Neural progenitor cell (in vitro differentiated cells): ENCODE measurements at places on chromosomes 5 and 9. TPM values are rescaled to one million over a fixed set of nuclear protein-coding genes. Genes with fewer than 3 reads are reported as not detected.

- no peaks in the 10 kb centered on the region for H3K27me3 ChIP-seq
- no peak overlapping the region for H3K27ac ChIP-seq
- DNase-seq: no peak
- no peak overlapping the region for H3K4me3 ChIP-seq
- peaks cover 5% of the 10 kb centered on the region for H3K36me3 ChIP-seq
- no peaks in the 10 kb centered on the region for H3K4me1 ChIP-seq
These were observed 34.8 kb downstream of the NADK2 start for GRCh38 chr5:36206913-36207312.

- no peak overlapping the region for H3K4me3 ChIP-seq
- DNase-seq: peak; percentile 15
- no peaks in the 10 kb centered on the region for H3K4me1 ChIP-seq
- no peaks in the 10 kb centered on the region for H3K27me3 ChIP-seq
These were observed 71.3 kb downstream of the KDM4C start for GRCh38 chr9:6829027-6829426.

GRCh38 chr9:547314-547713 lies 294.2 kb upstream of the DMRT1 start:
- no peaks in the 10 kb centered on the region for H3K36me3 ChIP-seq
- no peak overlapping the region for H3K27ac ChIP-seq
- H3K4me1 ChIP-seq: peaks cover 8% of the 10 kb centered on the region
- H3K4me3 ChIP-seq: no peak overlapping the region

DNA sequence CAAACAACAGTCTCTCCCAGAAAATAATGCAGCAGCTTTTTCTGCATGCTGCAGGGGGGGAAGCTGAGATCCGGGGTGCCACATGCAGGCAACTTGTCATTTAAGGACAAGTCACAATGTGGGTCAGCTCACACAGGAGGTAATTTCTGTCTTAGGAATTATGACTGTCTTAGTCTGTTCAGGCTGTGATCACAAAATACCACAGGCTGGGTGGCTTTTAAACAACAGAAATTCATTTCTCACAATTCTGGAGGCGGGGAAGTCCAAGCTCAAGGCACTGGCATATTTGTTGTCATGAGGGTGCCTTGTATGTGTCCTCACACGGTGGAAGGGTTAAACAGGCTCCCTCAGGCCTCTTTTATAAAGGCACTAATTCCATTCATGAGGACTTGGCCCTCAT lies 127.7 kb downstream of the DIRAS2 start:
- no peaks in the 10 kb centered on the region for H3K36me3 ChIP-seq
- no peak overlapping the region for H3K27ac ChIP-seq
- H3K4me3 ChIP-seq: no peak overlapping the region
- no peaks in the 10 kb centered on the region for H3K4me1 ChIP-seq
- no peak for DNase-seq
- H3K27me3 ChIP-seq: no peaks in the 10 kb centered on the region

- H3K4me3 ChIP-seq: no peak overlapping the region
- DNase-seq: no peak
- H3K27ac ChIP-seq: no peak overlapping the region
- H3K36me3 ChIP-seq: no peaks in the 10 kb centered on the region
- H3K27me3 ChIP-seq: no peaks in the 10 kb centered on the region
- H3K4me1 ChIP-seq: peaks cover 29% of the 10 kb centered on the region
These were observed 101.9 kb upstream of the SLC44A1 start for GRCh38 chr9:105142406-105143135.

GRCh38 chr9:133727277-133727875 lies 10.8 kb downstream of the SARDH start:
- no peak overlapping the region for H3K27ac ChIP-seq
- H3K4me3 ChIP-seq: no peak overlapping the region
- no peaks in the 10 kb centered on the region for H3K27me3 ChIP-seq
- H3K4me1 ChIP-seq: no peaks in the 10 kb centered on the region

DNA sequence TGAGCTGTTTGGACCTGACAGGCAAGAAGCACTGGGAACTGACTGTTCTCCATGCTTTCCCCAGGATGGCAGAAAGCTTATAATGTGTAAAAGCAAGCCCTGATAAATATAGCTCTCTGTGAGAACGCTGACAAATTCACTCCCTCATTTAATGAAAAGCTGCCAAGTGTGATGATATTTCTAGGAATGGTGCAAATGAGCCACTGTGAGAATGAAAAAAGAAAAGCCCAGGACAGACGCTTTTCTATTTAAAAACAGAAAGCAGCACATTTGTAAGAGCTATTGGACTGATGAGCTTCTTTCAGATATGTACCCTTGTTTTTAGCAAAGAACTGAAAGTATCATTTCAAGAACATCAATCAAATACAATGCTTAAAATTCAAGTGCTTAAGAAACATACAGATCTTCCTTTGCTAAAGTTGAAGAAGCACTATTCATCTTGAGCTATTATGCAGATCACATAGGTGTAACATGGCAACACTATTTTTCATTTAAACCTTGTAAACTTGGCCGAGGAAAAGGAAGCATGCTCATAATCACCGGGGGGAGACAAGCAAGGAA lies 842.6 kb upstream of the ACO1 start:
- H3K4me3 ChIP-seq: no peak overlapping the region
- no peaks in the 10 kb centered on the region for H3K27me3 ChIP-seq
- H3K27ac ChIP-seq: no peak overlapping the region
- peaks cover 4% of the 10 kb centered on the region for H3K4me1 ChIP-seq

GRCh38 chr5:10354048-10354872 lies 765 bp downstream of the MARCHF6 start:
- H3K27me3 ChIP-seq: no peaks in the 10 kb centered on the region
- peak; percentile 63 for DNase-seq
- H3K36me3 ChIP-seq: no peaks in the 10 kb centered on the region
- peak overlapping the region; percentile 98 for H3K4me3 ChIP-seq

DNA sequence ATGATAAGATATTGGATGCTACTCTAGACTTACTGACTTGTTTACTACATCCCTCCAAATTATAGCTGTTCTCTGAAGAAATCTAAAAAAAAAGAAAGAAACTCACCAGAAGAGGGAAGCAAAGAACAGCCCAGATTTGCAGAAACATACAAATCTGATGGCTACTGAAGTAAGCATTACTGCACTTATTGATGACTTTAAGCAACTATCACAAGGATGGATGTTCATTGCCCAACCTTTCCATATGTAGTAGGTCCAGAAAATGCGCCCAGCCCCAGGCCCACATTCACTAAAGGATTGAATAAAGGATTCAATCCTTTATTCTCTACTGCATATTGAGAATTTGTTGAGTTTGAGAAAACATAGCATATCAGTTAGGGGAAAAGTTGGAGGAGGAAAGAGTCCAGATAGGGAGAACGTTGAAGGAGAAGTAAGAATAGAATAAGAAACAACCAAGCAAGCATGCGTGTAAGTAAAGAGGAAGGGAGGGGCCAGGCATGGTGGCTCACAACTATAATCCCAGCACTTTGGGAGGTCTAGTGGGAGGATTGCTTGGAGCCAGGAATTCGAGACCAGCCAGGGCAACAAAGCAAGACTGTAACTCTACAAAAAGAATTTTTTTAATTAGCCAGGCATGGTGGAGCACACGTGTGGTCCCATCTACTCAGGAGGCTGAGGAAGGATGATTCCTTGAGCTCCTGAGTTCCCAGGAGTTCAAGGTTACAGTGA lies 33.8 kb upstream of the DTWD2 start:
- no peak overlapping the region for H3K4me3 ChIP-seq
- no peaks in the 10 kb centered on the region for H3K36me3 ChIP-seq
- no peaks in the 10 kb centered on the region for H3K4me1 ChIP-seq
- DNase-seq: peak; percentile 32

DNA sequence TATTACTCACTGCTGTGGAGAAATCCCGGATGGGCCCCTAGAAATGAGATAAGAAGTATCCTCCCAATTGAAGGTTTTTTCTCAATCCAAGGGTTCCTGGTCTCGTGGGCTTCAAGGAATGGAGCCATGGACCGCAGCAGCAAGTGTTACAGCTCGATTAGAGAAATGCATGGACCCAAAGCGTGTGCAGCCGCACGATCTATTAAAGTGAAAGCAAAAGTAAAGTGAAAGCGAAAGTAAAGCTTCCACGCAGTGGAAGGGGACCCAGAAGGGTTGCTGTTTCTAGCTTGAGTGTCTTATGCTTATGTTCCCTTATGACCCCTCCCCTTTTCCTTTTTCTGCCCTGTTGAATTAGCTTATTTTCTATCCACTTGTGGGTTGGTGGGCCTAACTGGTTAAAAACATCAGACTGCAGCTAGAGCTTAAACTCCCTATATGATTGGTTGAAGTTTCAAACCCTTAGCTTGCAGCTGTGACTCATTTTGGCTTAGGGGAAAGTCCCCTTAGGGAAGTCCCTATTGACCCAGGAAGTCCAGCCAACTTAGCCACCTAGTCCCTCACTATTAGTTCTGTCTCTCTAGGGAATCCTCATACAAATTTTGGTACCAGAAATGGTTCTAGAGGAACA lies 1111.8 kb downstream of the TAF11L14 start:
- no peaks in the 10 kb centered on the region for H3K27me3 ChIP-seq
- no peak overlapping the region for H3K4me3 ChIP-seq
- H3K27ac ChIP-seq: no peak overlapping the region
- no peak for DNase-seq
- H3K4me1 ChIP-seq: no peaks in the 10 kb centered on the region
- no peaks in the 10 kb centered on the region for H3K36me3 ChIP-seq

DNA sequence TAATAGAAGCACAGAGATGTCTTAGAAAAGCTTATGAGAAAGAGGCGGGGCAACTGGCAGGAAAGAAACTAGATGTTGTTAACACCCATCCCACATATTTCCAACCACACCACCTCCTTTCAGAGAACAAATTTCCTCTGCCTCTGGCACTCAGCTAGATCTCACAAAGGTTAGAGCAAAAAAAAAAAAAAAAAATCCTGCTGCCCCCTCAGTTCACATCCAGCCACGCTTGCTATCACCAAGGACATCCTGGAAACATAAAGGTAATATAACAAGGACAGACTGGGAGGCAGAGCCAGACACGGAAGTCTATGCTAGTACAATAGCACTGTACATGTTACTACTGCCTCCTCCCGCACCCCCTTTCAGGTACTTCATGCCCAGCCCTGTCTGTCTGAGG lies 238.0 kb upstream of the PTGER4 start:
- H3K36me3 ChIP-seq: no peaks in the 10 kb centered on the region
- H3K4me3 ChIP-seq: no peak overlapping the region
- no peaks in the 10 kb centered on the region for H3K27me3 ChIP-seq
- H3K27ac ChIP-seq: no peak overlapping the region

DNA sequence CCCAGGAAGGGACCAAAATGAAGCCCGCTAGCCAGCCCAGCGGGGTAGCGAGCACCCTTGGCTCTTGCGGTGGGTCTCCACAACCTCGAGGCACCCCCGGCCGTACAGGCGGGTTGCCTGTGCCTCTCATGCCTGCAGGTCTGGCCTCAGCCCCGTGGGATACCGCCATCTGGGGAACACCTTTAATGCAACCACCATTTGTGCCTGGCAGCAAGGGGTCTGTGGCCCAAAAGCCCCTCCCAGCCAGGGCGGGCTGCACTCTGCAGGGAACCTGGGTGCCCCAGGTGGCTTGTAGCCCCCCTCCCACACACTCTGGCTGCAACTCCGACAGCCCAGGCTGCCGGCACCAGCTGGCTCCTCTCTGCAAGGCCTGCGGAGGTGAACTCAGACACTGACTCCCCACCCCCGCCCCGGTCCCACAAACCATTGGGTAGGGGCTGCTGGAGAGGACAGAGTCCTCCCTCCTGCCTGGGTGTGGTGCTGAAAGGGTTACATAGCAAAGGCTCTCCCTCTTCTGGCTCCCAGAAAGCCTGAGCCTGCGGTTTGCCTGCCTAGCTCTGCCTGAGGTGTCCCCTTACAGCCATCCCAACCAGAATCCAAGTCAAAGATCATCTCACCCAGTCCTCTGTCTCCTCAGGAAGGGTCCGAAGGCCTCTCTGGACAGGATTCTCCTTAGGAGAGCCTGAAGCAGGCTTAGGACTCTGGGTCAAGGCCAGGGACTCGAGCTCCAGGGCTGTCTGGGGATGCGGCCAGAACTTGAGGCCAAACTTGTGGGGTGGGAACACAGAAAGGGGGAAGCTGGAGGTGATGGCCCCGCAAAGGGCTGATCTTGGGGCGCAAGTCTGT lies 109.4 kb downstream of the PSD2 start:
- H3K27ac ChIP-seq: no peak overlapping the region
- H3K27me3 ChIP-seq: peaks cover 84% of the 10 kb centered on the region
- peak; percentile 69 for DNase-seq
- no peaks in the 10 kb centered on the region for H3K36me3 ChIP-seq
- H3K4me1 ChIP-seq: peaks cover 20% of the 10 kb centered on the region
- H3K4me3 ChIP-seq: peak overlapping the region; percentile 54

GRCh38 chr5:158465086-158465972 lies 606.4 kb upstream of the CLINT1 start:
- no peak overlapping the region for H3K4me3 ChIP-seq
- no peaks in the 10 kb centered on the region for H3K27me3 ChIP-seq
- DNase-seq: no peak
- H3K4me1 ChIP-seq: no peaks in the 10 kb centered on the region
- H3K27ac ChIP-seq: no peak overlapping the region

DNA sequence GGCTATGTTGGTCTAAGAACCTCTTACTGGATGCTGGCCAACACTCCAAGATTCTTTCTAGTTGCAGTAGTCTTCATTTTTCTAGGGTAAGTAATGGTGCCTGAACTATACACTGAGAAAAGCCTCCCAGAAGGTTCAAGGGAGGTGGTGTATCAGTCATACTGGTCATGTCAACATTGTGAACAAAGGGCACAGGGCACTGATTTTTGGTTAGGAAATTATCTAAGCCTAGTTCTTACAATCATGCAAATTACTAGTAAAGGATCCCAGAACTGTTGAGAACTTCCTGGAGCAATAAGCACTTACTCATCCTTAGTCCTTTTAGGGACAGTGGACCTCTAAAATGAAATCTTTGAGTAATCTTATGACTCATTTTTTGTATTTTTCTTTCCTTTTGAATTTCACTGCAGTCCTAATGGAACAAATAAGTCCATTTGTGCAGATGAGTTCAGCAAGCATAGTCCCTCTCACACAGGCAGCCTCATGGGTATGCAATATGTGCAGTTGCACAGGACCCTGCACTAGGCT lies 21.1 kb upstream of the CDC42SE2 start:
- no peak overlapping the region for H3K4me3 ChIP-seq
- DNase-seq: no peak
- H3K4me1 ChIP-seq: no peaks in the 10 kb centered on the region
- H3K27me3 ChIP-seq: no peaks in the 10 kb centered on the region

DNA sequence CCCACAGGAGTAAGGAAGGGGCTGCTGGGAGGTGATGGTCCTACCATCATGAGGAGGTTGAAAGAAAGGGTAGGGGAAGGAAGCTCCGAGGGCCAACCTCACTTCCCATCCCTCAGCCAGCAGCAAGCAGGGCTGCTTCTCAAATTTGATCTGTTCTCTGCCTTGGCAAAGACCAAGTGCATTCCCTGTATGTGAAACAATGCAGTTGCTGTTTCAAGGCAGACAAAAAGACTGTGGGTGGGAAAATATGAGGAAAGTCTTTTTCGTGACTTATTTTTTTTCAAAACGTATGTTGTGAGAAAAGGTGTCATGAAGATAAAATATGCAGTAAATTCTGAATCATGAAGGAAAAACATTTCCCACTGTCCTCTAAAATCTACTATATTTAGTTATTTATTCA lies 165.9 kb downstream of the ARSB start:
- no peak overlapping the region for H3K27ac ChIP-seq
- DNase-seq: no peak
- no peaks in the 10 kb centered on the region for H3K4me1 ChIP-seq
- no peaks in the 10 kb centered on the region for H3K36me3 ChIP-seq
- no peaks in the 10 kb centered on the region for H3K27me3 ChIP-seq
- H3K4me3 ChIP-seq: no peak overlapping the region

The FOXD4L3 gene
- total RNA-seq: not detected in 2 replicates

The HRH2 gene
- total RNA-seq: 0.19 TPM in 1 of 2 replicates, not detected in the other

The PHF24 gene
- total RNA-seq: 0.71 and 1.8 TPM in 2 replicates

The SLC22A4 gene
- total RNA-seq: 0.06 and 0.09 TPM in 2 replicates

The SLC36A3 gene
- total RNA-seq: not detected in 2 replicates

The SH2D3C gene
- 1.8 and 1.9 TPM in 2 replicates for total RNA-seq

The GRIN1 gene
- total RNA-seq: 0.03 TPM in 1 of 2 replicates, not detected in the other

The SCGB3A2 gene
- not detected in 2 replicates for total RNA-seq

The ADRA1B gene
- total RNA-seq: 0.59 TPM in 1 of 2 replicates, not detected in the other

The RASGRF2 gene
- 0.15 and 0.40 TPM in 2 replicates for total RNA-seq

The ARPC5L gene
- total RNA-seq: 24.0 and 26.2 TPM in 2 replicates

The HAVCR1 gene
- total RNA-seq: not detected in 2 replicates

The IRX2 gene
- total RNA-seq: 13.7 and 15.4 TPM in 2 replicates
